ENCODE measurements at places on chromosomes 12 and 14.

GRCh38 chr14:58805057-58805456, 167.3 kb downstream of the DACT1 start:
- no peak for DNase-seq

DNA sequence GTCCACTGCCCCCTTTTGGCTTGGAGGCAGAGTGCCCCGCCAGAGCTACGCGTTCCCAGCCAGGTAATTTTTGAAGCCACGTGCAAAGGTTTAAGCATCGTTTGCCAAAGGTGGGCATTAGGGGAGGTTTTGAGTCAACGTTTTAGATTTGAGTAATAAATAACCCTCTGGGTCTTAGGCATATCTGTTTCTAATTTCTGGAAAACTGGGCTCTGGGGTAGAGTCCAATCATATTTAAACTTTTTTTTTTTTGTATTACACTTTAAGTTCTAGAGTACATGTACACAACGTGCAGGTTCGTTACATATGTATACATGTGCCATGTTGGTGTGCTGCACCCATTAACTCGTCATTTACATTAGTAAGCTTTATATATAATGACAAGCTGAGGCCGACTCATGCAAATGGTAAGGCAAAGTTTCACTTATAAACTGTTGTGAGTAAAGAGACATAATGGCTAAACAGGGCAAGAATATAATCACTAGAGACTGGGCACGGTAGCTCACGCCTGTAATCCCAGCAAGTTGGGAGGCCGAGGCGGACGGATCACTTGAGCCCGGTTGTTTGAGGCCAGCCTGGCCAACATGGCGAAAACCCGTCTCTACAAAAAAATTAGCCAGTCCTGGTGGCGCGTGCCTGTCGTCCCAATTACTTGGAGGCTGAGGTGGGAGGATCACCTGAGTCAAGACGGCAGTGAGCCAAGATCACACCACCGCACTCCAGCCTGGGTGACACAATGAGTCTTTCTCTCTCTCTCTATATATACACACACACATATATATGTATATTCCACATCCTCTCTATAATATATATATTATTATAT, 491 bp upstream of the NR2C1 start:
- no peak for DNase-seq

GRCh38 chr12:123741937-123742572, 20.0 kb upstream of the DNAH10 start:
- DNase-seq: no peak

GRCh38 chr14:92922883-92923743, at the start of gene CHGA:
Gene CHGA, plus strand, starts transcription at chr14:92923150. Its CDS starts 210 bp downstream, at chr14:92923360.
- no peak for DNase-seq

DNA sequence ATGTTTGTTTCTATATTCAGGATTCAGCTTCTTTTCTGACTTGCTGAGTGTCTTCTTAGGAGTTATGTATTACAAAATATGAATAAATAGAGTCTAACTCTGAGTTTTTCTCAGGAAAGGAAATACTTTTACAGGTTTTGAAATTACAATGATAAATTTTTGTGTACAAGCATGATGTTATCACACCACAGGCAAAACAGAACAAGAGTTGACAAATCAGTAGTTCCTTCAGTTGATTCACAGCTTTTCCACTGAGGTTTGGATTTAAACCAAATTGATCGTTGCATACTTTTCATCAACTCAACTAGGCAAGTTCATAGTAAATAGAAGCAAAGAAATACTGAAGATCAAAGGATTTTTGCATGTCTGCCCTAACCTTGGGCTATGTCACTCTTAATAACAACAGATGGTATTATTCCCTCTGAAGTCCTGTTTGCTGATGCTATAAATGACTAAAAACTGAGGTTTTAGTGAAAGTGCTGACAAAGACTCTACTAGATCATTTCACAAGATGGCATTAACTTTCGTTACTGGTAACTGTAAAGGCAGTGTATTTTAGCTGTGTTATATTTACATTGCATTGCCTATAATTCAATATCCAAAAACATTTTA, 520.2 kb downstream of the FLRT2 start:
- DNase-seq: no peak

DNA sequence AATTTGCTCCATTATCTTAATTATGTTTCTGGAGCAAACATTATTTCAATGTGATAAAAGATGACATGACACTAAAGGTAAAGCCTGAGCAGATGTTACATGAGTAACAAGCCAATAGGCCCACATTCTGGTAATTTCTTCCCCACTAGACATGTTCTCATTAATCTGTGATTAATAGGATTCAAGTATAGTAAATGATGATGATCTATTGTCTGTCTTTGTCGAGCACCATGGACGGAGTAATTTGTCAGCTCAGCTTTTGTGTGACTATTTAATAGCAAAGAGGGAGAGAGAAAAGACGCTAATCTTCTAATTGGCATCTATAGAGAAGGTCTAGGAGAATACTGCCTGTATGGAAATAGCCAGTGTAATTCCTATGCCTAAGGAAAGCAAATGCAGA, 62.2 kb upstream of the INSM2 start:
- no peak for DNase-seq

GRCh38 chr12:32809196-32809595, 53.5 kb upstream of the YARS2 start:
- no peak for DNase-seq

DNA sequence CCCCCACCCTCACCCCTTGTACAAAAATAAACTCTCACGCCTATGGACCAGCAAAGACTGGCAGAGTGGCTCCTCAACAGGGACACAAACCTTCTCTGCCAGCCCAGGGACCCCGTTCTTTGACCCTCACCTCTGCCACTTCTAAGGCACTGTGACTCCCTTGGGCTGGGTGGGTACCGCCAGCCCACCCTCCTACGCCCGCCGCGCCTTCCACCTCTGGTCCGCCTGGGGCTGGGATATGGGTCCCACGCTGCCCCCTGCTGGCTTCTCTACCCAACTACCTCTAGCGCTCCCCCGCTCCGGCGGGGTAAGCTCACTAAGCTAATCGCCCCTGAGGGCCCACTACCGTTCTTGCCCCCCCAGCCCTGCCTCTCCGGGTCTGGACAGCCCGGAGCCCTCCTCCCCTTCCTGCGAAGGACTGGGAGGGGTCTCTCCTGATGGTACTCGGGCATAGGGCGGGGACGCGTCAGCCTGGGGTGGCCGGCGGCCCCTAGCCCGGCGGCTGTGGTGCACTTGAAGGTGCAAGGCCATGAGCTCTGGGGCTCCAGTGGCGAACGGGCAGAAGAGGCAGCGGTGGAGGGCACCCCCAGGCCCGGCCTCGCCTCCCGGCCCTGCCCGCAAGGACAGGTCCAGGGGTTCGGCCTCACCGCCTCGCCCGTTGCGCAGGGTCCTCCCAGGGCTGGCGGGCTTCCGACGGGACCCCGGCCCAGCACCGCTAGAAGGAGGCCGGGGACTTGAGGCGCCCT, 8.1 kb downstream of the ZNF219 start:
- no peak for DNase-seq

DNA sequence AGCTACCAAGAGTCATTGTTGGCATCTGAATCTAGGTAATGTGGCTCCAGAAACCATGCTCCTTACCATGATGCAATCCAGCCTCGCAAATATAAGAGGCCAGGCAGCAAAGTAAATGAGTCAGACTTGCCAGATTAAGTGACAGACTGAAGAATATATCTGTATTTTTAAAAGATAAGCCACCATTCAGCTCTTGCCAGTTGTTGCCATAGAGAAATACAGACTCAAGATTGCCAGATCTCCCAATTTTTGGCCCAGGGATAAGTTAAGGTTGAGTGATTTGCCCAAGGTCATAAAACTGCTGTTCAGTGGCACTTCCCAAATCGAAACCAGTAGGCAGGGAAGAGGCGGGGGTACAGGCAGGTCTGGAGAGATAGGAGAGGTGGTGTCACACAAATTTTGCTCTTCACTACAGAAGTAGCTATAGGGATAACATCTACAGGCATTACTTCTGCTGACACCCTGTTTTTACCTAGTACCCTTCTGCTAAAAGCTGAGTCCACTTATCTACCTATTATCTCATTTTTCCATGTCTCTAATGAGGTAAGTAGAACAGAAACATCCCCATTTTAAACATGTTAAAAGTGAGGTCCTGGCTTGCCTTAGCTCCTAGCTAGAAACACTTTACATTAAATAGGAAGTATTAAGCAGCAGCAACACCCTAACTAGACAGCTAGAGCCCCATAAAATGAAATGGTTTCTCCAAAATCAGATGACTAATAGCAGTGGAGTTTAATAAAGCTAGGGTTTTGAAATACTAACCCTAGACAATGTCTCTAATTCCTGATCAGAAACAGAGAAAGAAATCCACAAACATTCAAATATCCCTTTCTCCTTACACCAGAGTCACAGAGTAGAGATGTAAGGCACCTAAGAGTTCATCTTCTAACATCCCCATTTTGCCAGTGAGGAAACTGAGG, 19.5 kb downstream of the DCAF5 start:
- no peak for DNase-seq

DNA sequence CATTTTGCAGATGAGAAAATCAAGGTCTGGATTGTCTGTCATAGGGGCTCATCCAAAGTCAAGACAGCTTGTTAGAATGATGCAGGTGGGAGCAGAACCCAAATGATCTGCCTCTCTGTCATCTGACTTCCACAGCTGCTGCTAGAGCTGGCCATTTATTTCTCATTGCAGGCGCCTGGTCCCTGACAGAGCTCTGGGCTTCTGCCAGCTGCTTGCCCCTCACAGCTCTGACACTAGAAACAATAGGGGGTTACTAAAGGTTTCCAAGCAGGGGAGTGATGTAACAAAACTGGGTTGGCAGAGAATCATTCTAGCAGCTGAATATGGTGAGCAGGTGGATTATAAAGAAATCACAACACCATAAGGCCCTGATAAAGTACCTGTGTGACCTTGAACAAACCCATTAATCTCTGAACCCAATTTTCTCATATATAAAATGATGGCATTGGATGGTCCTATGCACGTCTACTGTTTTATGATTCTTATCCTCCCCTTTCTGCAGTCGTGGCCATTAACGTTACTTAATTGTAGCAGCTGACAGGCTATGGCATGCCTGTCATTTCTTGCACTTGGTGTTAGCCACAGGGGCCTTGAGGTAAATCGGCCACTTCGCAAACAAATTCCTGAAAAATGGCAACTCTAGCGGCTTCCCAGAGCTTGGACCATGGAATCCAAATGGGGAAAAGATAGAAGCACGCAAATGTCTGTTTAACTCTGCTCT, 134.6 kb downstream of the RMST start:
- DNase-seq: no peak

GRCh38 chr14:90093942-90094595, 32.3 kb downstream of the KCNK13 start:
- no peak for DNase-seq

- DNase-seq: peak; percentile 45
These were observed 215.6 kb downstream of the SLC6A15 start for GRCh38 chr12:84696908-84697540.

- no peak for DNase-seq
These were observed 76.7 kb downstream of the PIWIL1 start for GRCh38 chr12:130414381-130414780.
